ENCODE measurements at places on chromosomes 3 and 15. TPM values are rescaled to one million over a fixed set of nuclear protein-coding genes. Genes with fewer than 3 reads are reported as not detected.

SLC12A8 gene
- total RNA-seq = 3.4 TPM

GANC gene
- total RNA-seq = 13.0 TPM

ZNF385D gene
- total RNA-seq = 1.5 TPM

PDCD7 gene
- 16.5 TPM for total RNA-seq

SRP14 gene
- 185 TPM for total RNA-seq

CFAP91 gene
- not detected for total RNA-seq

ACTC1 gene
- total RNA-seq = not detected

PLA2G4D gene
- not detected for total RNA-seq

HGD gene
- 5.2 TPM for total RNA-seq

TMEM212 gene
- not detected for total RNA-seq

MESP2 gene
- total RNA-seq = not detected

ITIH3 gene
- 0.65 TPM for total RNA-seq

CKMT1B gene
- not detected for total RNA-seq

TM4SF18 gene
- total RNA-seq = 0.36 TPM

GOLGA6L4 gene
- total RNA-seq = 0.16 TPM

IL17RE gene
- total RNA-seq = 0.54 TPM

SLC24A5 gene
- not detected for total RNA-seq

CSPG4 gene
- 16.2 TPM for total RNA-seq

UROC1 gene
- not detected for total RNA-seq

SLITRK3 gene
- total RNA-seq = not detected

BNC1 gene
- 1.1 TPM for total RNA-seq

ARGFX gene
- total RNA-seq = not detected

PLA2G4E gene
- total RNA-seq = not detected

RARRES1 gene
- 13.9 TPM for total RNA-seq

IMPG2 gene
- total RNA-seq = not detected

DPPA2 gene
- total RNA-seq = not detected

BNIP2 gene
- total RNA-seq = 90.1 TPM

MEGF11 gene
- not detected for total RNA-seq

ZNF80 gene
- not detected for total RNA-seq

EFCC1 gene
- not detected for total RNA-seq

RETNLB gene
- not detected for total RNA-seq

TGM5 gene
- total RNA-seq = not detected

NPAP1 gene
- not detected for total RNA-seq

CNTN4 gene
- total RNA-seq = not detected

GRM7 gene
- not detected for total RNA-seq

STAC gene
- 0.32 TPM for total RNA-seq

CCR1 gene
- not detected for total RNA-seq

P3H2 gene
- 13.9 TPM for total RNA-seq

BFSP2 gene
- total RNA-seq = not detected

PPCDC gene
- total RNA-seq = 10.2 TPM

HIGD2B gene
- not detected for total RNA-seq
